ENCODE measurements at places on chromosomes 2 and 18.
A peak's percentile ranks its signal among the peaks of the same experiment; 100 is the strongest.

DNA sequence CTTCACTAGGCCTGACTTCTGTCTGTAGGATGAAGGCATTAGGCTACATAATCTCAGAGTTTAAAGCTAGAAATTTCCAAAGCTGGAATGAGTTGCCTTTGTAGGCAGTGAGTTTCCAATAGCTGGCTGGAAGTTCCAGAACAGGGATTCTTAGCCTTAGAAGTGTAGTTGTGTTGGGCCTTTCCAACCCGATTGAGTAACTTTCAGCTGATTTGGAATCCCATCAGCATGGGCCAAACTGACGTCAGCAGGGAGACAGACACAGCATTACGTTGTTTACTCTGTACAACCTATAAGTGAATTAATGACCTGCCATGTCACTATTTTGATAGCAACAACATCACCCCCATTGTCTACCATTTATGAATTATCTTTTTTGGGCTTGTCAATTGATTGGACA is 56.9 kb downstream of the SETBP1 start:
- no peak for DNase-seq

DNA sequence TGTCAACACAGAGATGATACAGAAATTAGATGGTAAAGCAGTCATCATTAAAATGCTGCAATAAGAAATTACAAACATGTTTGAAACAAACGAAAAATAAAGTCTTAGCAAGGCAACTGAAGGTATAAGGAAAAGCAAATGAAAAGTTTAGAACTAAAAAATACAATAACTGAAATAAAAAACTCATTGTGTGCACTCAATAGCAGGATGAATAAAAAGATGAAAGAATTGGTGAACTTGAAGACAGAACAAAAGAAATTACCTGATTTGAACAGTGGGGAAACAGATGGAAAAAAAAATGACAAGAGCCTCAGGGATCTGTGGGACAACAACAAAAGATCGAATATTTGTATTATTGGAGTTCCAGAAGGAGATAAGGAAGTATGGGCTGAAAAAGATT is 46.5 kb downstream of the TSN start:
- no peak for DNase-seq

DNA sequence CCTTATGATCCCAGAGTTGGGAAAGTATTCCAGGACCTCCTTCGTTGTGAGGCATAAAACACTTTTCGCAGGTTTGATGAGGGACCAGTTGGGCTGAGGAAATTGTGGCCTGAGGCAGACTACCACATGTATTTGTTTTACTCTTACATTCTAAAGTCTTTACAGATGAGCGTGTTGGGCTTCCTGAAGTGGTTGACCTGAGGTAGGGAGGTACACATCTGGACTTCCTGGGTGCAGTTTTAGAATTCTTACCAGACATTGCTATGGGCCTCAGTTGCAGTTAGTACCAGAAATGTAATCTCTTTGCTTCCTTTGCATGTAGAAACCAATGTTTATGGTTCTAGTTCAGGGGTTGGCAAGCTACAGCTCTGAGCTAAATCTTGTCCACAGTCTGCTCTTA is 48.7 kb downstream of the COA5 start:
- no peak for DNase-seq

- no peak for DNase-seq
These were observed 64.5 kb upstream of the NPAS2 start for GRCh38 chr2:100755441-100755840.

GRCh38 chr2:141610564-141611175 is 520.1 kb downstream of the LRP1B start:
- DNase-seq: no peak

DNA sequence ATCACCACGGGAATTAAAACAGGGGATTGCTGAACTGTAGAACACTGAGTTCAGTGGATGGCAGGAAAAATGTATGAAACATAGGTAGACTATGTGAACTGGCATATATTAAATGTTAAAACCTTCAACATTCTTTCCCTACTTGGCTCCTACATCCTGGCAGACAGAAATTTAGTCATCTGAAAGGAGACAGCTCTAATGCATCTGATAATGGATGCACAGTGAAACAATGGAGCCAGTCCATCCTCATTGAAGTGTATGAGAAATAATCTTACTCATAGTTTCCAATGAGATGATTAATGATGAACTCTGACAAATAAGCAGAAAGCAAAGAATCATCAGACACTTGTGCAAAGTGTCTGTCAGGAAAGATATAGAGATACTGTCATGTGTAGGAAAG is 1629.7 kb upstream of the TMEFF2 start:
- no peak for DNase-seq

GRCh38 chr18:51153659-51154371 is 43.7 kb downstream of the MEX3C start:
- peak; percentile 37 for DNase-seq

GRCh38 chr2:195016841-195017240 is 640.2 kb upstream of the SLC39A10 start:
- no peak for DNase-seq

- DNase-seq: no peak
These were observed 58.1 kb upstream of the DYNAP start for GRCh38 chr18:54532962-54533361.

GRCh38 chr18:69071680-69072079 is 273.8 kb downstream of the CCDC102B start:
- DNase-seq: no peak

DNA sequence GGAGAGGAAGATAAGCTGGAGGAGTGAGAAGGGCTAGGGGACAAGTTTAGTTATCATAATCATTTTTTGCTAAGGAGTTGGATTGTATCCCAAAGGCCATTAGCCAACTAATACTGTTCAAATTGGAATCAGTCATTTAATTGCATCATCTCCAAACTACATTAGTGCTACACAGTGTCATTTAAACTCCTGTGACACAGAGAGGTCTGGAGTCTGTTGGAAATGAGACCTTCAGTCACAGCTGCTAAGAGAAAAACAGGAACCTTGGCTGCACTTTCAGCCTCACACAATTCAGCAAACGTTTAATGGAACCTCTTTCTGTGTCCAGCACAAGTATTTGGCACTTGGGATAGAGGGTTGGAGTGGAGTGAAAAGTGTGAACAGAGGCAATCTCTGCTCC is 175.5 kb upstream of the MGAT5 start:
- no peak for DNase-seq

DNA sequence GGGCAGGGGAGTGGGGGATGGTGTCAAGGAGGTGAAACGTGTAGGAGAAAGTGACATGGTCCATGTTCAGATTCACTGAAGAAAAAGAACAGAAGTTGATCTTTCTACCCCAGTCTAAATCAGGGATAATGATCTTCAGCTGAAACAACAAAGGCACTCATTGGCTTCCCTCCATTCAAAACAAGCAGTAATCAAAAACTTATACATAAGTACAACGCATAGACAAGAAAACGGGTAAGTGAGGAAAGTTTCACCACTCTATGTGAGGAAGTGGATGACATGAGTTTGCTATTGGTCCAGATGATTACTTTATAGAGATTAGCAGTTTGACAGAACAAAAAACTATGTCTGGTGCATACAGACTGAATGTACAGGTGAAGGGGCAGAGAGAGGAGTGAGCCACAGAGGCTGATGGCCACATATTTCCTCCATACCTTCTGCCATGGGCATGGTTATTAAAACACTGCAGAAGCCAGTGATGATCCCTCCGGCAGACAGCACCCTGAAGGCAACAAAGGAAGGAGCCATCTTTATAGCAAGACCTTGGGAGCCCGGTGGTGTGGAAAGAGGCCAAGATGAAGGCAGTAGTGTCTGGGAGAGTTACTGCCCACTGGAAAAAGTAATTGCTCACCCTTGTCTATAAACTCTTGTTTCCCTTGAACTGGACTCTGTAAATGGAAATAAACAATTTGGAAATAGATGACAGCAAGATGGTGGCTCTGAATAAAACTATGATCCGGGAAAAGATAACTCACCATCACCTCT is 57.7 kb downstream of the SLC25A12 start:
- DNase-seq: no peak

DNA sequence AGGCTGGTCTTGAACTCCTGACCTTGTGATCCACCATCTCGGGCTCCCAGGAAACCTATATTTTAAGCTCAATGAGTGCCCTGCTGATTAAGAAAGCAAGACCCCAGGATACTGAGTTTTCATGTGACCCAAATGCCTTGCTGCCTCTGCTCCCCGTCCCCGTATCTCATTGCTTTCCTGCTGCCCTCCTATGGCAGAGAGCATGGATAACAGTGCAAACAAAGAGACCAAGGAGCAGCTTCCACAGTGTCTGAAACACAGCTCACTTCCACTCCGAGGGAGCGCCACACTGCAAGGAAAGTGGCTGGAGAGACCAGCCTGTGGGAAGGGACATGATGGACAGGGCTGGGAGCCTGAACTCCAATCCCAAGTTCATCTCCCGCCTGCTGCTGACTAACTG is 246.8 kb downstream of the TMEM182 start:
- DNase-seq: no peak

- no peak for DNase-seq
These were observed 132.9 kb downstream of the CBLN2 start for GRCh38 chr18:72411261-72411660.

GRCh38 chr2:86201671-86202335 is 2.5 kb downstream of the MRPL35 start:
- no peak for DNase-seq

GRCh38 chr2:165572151-165572550 is 102.7 kb downstream of the CSRNP3 start:
- DNase-seq: no peak

- no peak for DNase-seq
These were observed 118.3 kb upstream of the FAM136A start for GRCh38 chr2:70420143-70420542.

GRCh38 chr18:57146956-57147636 is at the start of gene BOD1L2:
Gene BOD1L2, plus strand, starts transcription at chr18:57147087. Its CDS starts 226 bp downstream, at chr18:57147313.
- no peak for DNase-seq

DNA sequence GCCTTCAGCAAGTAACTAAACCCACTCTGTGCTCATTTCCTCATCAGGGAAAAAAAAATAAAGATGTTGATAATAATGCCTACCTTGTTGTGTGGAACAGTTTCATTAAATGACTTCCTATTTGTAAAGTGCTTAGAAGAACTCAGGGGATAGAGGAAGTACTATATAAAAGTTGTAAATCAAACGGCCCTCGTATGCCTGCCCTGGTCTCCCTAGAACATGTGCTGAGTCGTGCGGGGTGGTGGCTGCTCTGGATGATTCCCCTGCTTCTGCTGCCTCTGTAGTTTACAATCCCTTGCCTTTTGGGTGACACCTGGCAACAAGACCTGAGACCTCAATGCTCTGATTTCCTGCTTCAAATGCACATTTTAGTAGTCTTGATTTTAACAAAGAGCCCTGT is 170.0 kb downstream of the CERS6 start:
- no peak for DNase-seq

DNA sequence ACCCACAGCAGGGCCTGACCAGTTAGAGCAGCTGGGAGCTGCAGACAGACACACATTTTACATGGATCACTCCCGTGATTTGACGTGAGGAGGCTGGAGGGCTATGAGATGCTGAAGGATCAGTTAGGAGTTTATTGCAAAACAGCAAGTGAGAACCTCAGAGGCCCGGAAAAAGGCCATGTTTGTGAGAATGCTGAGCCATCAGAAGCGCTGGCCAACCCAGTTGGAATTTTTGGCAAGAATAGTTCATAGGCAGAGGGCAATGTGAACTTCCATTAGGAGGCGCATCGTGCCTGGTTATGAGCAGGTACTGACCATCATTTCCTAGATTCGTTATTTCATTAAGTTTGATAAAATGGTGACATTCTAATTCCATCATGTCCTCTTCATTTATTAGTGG is 23.3 kb upstream of the LMAN1 start:
- DNase-seq: no peak

DNA sequence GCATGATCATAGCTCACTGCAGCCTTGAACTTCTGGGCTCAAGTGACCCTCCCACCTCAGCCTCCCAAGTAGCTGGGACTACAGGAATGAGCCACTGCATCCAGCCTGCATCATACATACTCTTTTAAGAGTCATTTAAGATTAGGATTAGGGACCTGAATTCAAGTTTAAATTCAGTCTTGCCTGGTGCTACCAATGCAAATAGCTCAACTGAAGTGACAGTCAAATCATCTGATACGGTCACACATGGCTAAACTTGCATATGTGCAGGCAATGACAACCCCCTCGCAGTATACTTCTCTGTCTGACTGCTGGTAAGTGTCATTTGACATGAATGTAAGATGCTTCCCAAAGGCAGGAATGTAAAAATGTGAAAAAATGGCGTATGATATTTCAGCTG is 31.8 kb upstream of the TMEM131 start:
- no peak for DNase-seq

DNA sequence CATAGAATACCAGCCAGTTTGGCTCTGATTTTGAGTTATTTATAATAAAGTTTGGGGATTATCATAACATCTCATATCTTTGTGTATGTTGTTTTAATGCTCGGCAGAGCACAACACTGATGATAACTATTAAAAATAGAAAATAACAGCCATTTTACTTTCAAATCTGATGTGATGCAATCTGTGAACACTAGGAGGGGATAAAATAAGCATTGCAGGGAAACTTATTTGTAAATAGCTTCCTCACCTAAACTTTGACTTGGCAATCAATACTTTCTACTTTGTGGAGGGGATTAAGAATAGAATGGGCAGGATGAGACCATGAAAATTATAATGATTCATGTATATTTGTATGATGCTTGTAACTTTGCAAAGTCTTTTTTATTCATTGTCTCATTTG is 54.4 kb downstream of the USP14 start:
- no peak for DNase-seq

GRCh38 chr2:68646303-68646702 is 2.9 kb downstream of the PROKR1 start:
- DNase-seq: no peak

DNA sequence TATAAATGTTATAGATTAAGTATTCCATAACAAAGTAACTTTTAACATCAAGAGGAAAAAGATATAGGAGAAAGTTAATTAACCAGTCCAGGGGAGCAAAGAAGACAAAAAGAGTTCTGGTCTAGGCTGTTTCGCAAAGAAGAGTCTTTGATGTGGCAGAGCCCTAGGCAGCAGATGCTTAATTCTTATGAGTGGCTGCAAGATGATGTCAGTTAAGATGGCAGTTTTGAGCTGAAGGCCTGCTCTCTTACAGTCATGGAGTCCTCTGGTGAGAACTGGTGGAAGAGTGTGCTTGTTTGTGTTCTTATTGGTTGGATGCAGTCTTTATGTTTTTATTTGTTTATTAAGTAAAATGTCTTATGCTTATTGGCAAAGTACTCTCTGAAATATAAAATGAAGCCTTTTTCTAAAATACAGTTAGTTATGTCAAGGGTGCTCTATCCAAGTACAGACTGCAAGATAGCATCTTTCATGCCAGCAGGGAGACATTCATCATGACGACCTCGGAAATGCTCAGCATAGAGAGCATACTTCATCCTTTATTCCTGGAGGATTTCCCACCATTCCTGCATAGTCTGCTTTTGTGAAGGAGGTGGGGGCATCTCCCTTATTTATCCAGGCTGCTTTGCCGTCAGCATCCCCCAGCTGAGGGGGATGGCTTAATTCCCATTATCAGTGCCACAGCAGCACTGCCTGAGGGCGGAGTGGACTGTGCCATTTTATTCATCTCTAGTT is 38.9 kb upstream of the SERPINE2 start:
- no peak for DNase-seq

DNA sequence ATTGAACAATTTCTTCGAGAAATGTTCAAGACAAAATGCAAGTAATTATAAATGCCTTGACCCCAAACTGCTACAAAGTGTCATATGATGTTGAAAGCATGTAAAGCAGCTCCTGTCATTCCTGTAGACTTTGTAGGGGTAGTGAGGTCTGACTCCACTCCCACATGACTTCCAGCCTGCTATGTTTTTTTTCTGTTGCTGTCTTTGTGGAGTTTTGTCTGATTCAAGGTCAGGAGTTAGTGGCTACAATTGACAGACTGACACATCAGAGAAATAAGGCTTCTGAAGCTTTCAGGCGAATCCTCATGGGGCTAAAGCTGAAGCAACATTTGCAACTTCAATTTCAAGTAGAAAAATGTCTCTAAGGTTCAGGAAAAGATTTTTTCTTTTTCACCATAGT is 63.9 kb upstream of the CCDC195 start:
- no peak for DNase-seq

Measured in stimulated activated CD8-positive, alpha-beta memory T cell treated with anti-CD3 and anti-CD28 coated beads, Interleukin-7, amount 100 ng/mL, for 48 hours (primary cell).